SJCRH30 (cell line): ENCODE measurements at places on chromosomes 4 and X. TPM values are rescaled to one million over a fixed set of nuclear protein-coding genes. Genes with fewer than 3 reads are reported as not detected.

DNA sequence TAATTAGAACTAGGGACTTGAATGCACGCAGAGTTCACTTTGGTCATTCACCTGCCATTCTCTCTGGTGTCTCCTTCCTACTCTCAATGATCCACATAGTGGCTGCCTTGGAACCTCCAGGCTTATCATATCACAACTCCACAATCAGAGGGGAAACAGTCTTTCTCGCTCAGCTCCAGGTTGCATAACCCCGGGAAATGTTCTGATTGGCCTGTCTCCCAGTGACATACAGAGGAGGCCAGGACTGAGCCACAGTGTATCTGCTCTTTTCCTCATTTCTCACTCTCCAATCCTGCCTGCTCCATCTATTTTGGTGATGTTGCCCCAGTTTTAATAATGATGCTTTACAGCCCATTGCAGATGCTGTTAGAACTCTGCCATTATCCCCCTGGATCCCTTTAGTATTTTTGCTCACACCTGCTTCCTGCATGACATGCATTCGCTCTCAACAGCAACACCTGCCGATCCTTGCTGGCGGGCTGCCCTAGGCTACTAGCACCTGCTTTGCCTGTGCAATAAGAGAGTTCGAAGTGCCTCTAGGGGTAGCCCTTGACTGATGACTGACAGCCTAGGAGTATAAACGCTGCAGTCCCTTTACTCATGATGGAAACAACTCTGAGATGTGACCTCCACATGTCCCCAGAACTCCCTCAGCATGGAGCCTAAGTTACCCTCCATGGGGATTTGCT, 211.3 kb upstream of the RPS6KA3 start:
- no peak for DNase-seq

The TMEM31 gene
- total RNA-seq = not detected in 2 replicates

GRCh38 chr4:183698909-183699308, 39.8 kb downstream of the TRAPPC11 start:
- no peak for DNase-seq

DNA sequence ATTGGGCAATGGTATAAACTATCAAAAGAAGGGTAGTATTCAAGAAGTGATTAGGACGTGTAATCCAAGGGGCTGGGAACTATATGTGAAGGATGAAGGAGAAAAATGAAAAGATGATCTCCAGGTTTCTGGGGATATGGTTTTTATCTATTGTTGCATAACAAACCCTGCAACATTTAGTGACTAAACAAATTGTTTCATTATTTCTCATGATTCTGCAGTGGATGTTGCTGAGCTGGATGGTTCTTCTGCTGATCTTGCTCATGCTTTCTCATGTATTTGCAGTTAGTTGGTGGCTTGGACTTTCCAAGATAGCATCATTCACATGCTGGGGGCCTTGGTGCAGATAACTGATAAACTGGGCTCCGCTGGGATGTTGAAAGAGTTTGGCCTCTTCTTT, 29.1 kb downstream of the PHOX2B start:
- no peak for DNase-seq

DNA sequence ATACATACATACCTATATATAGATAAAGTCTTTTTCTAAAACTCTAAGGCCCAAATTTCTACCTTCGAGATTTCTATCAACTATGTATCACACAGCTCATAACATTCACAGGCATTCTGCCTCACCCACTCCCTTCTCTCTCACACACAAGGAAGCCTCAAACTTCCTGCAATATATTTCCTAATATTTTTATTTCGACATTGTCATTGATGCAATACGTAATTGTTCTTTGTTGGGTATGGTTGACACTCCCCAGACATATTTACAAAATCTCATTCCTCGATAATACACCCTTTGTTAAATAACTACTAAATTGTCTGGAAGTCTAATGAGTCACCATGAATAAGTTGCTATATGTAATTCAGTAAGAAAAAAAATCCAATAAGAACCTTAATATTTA, 143.5 kb downstream of the HNRNPD start:
- DNase-seq = no peak

The SPANXA2 gene
- not detected in 2 replicates for total RNA-seq

The GAGE13 gene
- not detected in 2 replicates for total RNA-seq

- no peak for DNase-seq
Observed at GRCh38 chr4:121056066-121056465, 16.3 kb downstream of the NDNF start.

DNA sequence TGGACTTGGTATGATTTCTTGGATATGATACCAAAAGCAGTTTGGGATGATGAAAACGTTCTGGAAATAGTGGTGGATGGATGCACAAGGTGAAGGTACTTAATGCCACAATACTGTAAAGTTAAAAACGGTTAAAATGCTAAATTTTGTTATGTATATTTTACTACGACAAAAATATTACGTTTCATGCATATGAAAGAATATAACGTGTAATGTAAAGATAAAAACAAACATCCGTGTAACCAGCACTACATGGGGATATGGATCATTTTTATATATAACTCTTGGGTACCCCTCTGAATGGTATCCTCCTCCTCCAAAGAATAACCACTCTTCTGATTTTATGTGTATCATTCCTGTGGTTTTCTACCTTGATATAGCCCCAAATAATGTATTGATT, 862 bp upstream of the CENPU start:
- DNase-seq = no peak

GRCh38 chrX:121036137-121036536, 11.3 kb upstream of the GLUD2 start:
- DNase-seq = no peak

DNA sequence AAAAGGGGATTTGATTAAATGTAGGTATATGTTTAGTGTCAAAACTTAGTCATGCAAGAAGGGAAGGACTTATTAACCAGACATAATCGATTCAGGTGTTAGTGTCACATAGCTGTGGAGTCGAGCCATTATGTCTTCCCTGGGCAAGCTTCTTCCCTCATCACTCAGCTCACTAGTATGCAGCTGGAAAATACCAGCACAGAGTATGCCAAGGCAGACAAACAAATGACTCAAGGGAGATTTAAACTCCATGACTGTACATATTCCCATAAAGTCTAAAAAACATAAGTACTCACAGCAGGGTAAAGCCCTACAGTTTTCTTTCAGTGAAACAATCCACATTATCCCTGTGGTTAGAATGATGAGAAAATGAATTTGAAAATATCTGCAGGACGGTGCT, 304.5 kb downstream of the CBLL2 start:
- DNase-seq = no peak
